SK-MEL-5 (cell line): ENCODE measurements at places on chromosomes 5 and 9.

- DNase-seq = peak; percentile 15
These were observed 290.6 kb downstream of the CD180 start for GRCh38 chr5:66906021-66906420.

GRCh38 chr5:150517272-150518152 lies 9.6 kb downstream of the NDST1 start:
- DNase-seq = no peak

DNA sequence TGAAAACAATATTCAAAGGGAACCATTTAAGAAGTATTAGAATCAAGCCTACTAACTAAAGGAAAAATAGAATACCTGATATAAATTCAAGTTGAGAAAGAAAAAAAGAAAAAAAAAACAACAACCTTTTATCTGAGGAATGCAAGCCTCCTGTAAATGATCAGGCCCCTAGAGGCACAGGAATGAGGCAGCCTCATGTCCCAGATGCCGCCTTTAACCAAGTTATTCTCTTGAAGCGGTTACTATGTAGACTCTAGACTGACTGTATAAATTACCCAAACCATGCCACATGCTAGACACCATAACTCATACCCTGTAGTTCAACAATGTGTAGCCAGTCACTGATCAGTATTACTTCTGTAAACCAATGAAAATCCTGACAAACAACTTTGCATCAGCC lies 929.6 kb downstream of the TAF11L14 start:
- no peak for DNase-seq

- peak; percentile 62 for DNase-seq
These were observed 747 bp downstream of the LRSAM1 start for GRCh38 chr9:127451858-127452656.

DNA sequence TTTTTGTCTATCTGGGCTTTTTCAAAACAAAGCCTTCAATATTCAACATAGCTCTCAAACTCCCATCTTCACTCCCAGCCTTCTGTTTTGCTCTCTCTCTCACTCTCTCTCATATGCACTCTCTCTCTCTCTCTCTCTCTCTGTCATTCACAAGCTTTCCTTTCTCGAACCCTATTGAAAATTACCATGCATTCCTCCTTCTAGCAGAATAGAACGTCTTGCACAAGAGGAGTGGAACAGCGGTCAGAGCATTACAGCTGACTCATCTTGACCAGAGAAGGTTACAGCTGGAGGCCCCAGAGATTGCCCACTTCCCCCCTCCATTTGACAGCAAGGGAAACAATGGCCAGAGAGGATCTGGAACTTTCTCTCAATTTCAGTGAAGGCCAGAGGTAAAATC lies 51.0 kb upstream of the LIFR start:
- DNase-seq = no peak

DNA sequence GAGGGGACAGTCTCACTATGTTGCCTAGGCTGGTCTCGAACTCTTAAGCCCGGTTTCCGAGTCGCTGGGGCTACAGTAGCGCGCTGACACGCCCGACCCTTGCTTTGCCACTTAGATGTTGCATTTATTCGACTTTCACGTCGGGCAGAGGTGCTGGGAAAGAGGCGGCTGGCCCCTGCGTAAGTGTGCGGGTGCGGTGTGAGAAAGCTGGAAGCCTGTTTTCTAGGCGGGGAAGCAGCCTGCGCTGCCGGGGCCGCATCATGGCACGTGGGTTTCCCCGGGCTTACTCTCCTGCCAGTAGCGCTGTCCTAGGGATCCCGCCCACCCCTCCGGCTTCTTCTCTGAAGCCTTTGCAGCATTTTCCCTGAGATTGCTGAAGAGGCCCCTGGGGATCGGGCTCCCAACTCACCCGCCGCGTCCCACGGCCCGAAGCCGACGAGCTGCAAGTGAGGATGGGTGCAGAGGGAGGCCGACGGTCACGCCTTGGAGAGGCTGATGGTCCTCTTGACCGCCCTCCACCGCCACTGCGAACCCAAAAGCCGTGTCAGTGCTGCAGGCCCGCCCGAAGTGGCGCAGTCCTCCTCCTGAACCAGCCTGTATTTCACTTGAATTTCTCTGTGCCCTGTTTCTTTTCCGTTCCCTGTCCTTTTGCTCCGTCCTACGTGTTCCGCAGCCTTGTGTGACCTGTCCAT lies 5.8 kb upstream of the TRIM41 start:
- DNase-seq = peak; percentile 62

GRCh38 chr9:91445135-91445534 lies 21.5 kb upstream of the NFIL3 start:
- no peak for DNase-seq

GRCh38 chr9:89980600-89980999 lies 375.8 kb downstream of the GADD45G start:
- no peak for DNase-seq

DNA sequence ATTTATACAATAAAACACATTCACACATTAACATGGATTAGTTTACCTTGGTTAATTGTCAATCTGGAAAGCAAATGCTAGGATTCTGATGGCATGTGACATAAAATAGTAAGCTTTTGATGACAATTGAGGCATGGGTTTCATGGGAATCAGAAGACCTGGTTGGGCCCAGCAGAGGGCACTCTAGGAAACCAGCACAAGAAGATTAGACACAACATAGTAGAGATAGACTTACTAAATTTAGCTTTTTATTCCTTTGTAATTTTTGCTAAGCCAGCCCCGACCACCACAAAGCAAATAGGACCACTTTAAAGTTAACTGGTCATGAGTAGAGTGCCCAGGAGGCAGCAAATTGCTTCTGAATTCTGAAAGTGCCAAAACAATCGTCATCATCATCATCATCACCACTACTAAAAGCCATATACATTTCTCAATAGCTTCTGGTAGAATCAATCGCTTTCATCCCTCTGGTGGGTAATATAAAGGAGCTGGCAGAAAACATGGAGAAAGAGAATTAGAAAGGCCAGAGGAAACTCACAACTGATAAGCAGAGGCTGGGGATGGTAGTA lies 163.2 kb downstream of the ARRDC3 start:
- DNase-seq = peak; percentile 69

- no peak for DNase-seq
These were observed 33.0 kb downstream of the ERGIC1 start for GRCh38 chr5:172866802-172867748.

GRCh38 chr5:58115811-58116210 lies 344.1 kb downstream of the PLK2 start:
- no peak for DNase-seq

DNA sequence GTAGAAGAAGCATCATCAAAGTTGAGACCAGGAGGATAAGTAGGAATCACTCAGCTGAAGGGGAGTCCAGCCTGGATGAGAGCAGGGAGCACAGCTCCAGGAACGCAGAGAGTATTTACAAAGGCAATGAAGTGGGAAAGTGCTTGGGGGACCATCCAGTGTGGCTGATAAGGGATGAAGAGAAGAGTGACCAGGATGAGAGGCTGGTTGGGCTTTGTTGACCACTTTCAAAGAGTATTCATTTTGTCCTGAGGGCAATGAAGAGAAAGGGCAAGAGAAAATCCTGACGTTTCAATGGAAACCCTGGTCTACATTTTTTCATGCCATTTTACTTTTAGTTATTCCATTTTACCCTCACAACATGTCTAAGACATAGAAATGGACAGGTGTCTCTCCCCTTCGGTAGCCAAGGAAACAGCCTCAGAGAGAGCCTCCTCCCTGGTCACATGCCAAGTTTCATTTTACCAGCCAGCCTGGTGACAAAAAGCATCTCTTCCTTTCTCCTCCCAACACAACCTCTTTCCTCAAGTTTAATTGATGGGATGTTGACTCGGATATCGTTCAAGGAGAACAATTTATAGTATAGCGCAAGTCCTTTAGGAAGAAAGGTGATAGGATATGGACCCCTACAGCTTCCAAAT lies 492.7 kb upstream of the CLINT1 start:
- DNase-seq = no peak

DNA sequence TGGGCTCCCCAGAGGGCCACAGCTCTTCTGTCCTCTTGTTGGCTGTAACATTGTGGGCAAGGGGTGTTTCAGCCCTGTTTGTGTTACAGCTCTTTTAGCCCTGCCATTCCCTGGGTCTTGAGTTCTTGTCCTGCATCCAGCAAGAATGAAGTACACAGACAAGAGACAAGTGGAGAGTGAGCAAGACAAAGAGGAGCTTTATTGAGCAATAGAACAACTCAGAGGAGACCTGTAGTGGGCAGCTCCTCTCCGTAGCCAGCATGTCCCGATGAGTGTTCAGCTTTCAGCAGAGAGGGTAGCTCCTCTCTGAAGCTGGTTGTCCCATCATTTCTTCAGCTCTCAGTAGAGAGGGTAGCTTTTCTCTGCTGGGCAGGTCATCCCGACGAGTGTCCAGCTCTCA lies 22.9 kb downstream of the JMY start:
- no peak for DNase-seq

DNA sequence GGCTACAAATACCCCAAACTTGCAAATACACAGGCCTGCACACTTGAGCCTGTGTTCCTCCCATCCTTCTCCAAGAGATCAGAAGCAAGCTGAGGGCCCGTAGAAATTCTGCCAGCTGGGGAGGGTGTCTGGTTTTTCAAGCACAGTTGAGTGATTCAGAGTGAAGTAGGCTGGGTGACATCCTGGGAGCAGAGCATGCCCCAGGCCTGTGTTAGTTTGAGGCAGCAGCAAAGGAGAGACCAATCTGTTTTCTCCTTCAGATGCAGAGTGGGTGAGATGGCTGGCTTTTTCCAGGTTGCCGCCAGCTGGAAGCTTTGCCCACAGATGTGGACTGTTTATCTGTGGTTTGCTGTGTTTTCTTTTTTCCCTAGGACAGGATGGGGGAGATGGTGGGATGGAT lies 63.1 kb downstream of the RCL1 start:
- DNase-seq = no peak

DNA sequence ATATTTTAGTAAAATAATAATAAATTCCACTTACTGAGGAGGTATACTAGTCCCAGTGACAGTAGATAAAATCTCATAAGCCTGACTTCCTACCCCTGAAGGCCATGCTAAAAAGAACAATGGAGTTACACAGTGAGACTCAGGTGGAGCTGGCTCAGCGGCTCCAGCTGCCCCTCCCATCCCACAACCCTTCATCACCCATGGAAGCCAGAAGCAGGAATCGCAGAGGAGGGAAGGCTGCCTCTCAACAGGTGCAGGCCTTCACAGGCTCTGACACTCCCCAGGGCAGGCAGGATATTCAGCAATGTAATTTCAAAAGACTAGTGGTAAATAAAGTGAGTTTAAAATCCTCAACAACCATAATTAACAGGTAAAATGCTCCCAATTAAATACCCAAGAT lies 67.5 kb downstream of the FANCC start:
- DNase-seq = no peak

DNA sequence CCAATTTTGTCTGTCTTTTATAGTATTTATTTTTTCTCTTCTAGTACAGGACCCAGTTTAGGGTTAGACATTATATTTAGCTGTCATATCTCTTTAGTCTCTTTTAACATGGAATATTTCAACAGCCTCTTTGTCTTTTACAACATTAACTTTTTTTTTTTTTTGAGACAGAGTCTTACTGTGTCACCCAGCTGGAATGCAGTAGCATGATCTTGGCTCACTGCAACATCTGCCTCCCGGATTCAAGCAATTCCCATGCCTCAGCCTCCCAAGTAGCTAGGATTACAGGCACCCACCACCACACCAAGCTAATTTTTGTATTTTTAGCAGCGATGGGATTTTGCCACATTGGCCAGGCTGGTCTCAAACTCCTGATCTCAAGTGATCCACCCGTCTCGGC lies 90.1 kb downstream of the ADAMTS6 start:
- no peak for DNase-seq

DNA sequence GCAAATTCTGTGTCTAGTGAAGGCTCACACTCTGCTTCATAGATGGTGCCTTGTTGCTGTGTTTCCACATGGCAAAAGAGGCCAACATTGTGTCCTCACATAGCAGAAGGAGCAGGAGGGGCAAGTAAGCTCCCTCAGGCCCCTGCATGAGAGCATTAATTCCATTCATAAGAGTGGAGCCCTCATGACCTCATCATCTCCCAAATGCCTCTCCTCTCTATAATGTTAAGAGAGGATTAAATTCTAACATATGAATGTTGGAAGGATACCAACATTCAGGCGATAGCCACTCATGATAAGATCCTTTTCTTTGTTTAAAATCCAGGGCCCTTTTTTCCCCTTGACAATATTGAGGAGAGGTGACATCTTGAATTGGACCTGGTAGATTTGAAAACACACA lies 35.2 kb upstream of the PAM start:
- DNase-seq = no peak

DNA sequence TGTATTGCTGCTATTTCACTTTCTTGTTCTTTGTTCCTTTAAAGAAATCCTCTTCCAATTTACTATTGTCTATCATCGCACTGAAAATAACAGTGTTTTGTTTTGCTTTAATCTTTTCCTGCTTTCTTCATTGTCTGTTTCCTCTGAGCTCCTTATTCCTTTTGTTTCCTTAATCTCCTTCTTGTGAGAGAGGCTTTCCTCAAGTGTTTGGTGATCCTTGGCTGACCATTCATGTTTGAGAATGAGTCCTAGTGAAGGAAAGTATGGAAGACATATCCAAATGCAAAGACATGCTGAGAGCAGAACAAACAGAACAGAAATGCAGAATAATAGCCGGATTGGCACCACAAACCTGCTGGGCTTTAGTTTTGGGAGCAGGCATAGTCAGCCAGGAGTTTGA lies 42.0 kb upstream of the ENTREP1 start:
- DNase-seq = no peak

- DNase-seq = peak; percentile 72
These were observed 5.1 kb downstream of the MGAT4B start for GRCh38 chr5:179801304-179802206.

GRCh38 chr5:148248894-148249293 lies 10.6 kb downstream of the MARCOL start:
- no peak for DNase-seq

DNA sequence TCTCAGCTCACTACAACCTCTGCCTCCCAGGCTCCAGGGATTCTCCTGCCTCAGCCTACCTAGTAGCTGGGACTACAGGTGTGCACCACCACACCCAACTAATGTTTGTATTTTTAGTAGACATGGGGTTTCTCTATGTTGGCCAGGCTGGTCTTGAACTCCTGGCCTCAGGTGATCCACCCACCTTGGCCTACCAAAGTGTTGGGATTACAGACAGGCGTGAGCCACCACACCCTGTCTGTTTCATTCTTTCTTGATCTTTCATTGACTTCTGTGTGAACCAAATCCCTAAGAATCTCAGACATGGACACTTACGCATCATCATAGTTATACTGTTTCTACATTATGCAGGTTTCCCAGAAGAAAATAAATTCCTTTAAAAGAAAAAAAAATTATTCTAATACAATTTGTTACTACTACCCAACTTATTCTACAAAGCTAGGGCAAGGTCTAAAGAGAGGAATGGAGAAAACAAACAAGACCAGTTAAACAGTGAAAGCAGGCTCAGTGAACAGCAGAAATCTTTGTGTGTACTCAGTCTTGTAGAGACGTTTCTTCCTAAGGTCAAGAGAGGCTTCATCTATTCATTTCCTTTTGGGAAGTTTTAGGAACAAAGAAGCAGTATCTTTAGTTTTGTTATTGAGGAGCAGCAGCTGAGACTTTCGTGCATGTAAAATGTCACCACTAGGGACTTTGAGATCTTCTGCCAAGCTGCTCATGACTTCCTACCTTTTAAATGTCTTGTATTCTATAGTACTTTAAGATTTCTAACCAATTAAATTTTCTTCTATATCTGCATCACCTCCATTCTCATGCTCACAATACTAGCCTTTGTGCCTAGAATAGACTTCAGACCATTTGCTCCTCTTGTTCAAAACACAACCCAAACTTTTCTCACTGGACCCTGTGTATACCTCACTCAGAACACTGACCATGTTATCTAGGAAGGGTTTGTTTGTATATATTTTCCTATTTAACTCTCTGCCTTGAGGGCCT lies 5.6 kb upstream of the HMGCR start:
- DNase-seq = peak; percentile 99

- DNase-seq = no peak
These were observed 25.6 kb upstream of the NTNG2 start for GRCh38 chr9:132136151-132136780.

GRCh38 chr9:28770827-28771226 lies 1197.5 kb upstream of the C9orf72 start:
- DNase-seq = no peak
